ENCODE measurements at places on chromosomes 3 and 15.

DNA sequence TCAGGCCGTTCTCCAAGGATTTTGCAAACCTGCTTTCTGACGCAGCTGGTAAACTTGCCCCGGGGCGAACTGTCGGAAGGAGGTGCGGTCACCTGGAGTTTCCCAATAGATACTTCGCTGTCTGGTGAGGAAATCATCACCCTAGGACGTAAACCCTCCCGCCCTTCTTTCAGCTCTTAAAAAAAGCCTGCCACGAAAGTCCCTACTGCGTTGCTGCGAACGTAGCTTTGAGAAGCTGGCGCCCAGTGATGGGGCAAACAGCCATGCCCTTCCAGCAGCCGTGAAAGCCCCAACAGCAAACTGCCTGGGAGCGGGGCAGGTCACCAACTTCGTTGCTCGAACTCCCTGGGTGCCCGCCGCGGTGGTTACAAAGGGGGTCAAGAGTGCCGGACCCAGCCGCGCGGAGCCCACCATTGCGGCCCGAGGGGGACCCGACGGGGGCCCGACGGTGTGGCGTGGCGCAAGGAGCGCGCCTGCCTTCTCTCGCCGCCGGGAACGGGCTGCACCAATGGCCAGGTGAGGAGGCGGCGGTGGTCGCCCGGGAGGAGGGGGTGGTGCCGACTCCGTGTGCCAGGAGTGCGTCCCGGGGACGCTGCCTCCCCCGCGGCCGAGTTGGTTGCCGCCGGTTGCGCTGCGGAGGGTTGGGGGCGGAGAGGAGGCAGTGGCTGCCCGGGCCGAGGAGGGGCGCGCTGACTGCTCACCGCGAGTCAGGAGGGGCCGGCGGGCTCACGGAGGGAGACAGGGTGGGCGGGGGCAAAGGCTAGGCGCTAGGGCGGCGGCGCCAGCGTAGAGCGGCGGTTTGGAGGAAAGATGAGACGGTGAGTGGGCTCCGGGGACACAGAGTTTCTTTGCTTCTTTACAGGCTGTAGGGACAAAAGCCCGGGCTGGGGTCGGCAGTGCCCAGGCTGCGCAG is at the start of gene PHLDB2:
Gene PHLDB2 (plus strand): TSS at position 205 of the 913 bp plus-strand sequence. CDS start 24,813 bp downstream, outside the sequence.
- peak; percentile 37 for DNase-seq

GRCh38 chr3:194139814-194140391 is 4.0 kb downstream of the HES1 start:
- no peak for DNase-seq

GRCh38 chr3:29212789-29213433 is 68.0 kb upstream of the RBMS3 start:
- no peak for DNase-seq

GRCh38 chr3:55569033-55569599 is 82.0 kb upstream of the WNT5A start:
- no peak for DNase-seq

- no peak for DNase-seq
Observed at GRCh38 chr3:3666664-3667063, 132.6 kb upstream of the LRRN1 start.

DNA sequence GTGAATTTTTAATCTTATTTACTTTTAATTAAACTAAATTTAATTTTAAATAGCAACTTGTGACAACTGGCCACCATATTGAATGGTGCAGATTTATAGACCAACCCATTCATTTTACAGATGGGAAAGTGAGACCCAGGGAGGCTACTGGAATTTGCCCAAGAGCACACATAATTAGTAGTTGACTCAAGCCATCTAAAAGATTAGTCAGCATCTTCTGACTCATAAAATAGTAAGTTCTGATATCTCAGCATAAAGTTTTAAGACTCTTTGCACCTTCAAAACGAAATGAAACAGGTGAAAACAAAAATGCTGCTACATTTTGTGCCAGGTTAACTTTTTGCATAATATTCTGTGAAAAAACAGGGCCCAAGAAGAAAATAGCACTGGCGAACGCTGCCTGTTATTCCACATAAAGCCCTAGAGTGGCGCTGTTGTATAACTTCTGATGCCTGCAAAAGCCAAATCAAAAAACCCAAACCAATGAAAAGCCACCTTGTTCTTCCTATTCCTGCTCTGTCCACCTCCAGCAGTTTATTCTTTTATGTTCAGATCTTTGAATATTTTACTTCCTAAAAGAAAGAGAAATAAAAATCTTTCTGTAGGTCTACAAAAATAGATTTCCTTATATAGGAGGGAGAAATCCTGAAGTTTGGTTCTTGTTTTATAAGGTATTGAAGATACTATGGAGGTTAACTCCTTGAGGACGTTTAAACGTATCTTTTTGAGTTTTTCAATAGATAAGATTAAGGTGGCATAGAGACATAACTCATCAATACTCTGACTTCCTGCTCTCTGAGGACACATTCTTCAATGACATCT is 62.8 kb downstream of the OTOL1 start:
- no peak for DNase-seq

Measured in GM12892 (cell line).